ENCODE measurements at places on chromosomes 12 and 14. TPM values are rescaled to one million over a fixed set of nuclear protein-coding genes. Genes with fewer than 3 reads are reported as not detected.

GRCh38 chr14:95267306-95267705, 52.4 kb downstream of the CLMN start:
- peak; percentile 7 for DNase-seq

GRCh38 chr12:49559011-49559675, 8.8 kb downstream of the MCRS1 start:
- DNase-seq = no peak

DNA sequence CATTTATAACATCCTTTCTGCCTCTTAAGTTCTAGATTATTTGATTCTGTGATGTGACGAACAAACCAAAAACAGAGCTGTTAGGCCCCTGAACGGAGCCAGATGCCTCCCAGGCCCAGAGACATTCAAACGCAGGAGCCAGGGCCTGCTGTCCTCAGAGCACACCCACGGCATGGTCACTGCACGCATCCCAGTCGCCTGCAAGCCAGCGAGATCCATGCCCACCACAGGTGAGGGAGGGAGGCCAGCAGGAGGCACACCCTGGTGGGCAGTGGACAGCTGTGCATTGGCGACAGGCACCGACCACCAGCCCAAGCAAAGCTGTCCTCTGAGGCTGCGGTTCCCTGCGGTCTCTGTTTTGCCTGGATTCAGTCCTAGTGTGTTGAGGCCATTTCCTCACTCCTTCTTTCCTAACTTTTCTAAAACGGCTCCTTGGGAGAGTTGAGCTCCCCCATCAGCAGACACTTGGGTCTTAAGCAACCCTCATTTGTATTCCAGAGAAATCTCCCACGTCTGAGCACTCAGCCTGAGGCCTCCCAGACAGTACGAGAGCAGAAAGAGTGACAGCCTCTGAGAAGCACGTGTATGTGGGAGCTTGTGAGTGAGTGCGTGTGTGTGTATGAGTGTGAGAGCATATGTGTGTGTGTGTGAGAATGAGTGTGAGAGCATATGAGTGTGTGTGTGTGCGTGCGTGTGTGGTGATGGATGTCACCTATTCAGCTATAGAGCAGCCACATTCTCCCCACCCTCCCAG, 81.2 kb downstream of the CHGA start:
- no peak for DNase-seq

GRCh38 chr14:70999117-70999516, 91.9 kb downstream of the PCNX1 start:
- peak; percentile 67 for DNase-seq

GRCh38 chr14:64845878-64846277, 33.8 kb downstream of the SPTB start:
- DNase-seq = no peak

DNA sequence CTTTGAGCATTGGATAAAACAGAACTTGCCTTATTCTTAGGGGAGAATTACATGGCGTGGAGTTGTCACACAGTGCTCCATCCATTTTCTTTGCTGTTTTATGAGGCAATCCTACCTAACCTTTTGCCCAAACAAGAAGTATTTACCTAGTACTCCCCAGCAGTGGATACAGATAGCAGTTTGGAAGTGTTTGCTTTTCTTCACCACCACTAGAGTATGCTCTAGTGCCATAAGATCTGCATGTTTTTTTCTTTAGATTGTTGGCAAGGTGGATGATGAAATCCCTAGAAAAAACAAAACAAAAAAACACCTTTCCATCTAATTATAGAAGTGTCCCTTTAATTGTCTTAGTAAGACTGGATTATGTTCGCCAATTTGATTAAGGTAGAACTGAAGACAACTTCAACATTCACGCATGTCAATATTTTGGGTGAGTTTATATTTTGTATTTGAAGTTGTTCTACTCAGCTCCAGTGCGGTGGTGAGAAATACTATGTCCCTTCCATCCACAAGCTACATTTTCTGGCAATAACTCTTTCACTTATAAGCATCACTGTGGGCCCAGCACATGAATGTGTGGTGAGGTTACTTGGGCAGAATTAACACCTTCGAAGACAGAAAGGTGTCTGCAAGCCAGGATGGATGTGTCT, 23.6 kb upstream of the TMEM260 start:
- no peak for DNase-seq

DNA sequence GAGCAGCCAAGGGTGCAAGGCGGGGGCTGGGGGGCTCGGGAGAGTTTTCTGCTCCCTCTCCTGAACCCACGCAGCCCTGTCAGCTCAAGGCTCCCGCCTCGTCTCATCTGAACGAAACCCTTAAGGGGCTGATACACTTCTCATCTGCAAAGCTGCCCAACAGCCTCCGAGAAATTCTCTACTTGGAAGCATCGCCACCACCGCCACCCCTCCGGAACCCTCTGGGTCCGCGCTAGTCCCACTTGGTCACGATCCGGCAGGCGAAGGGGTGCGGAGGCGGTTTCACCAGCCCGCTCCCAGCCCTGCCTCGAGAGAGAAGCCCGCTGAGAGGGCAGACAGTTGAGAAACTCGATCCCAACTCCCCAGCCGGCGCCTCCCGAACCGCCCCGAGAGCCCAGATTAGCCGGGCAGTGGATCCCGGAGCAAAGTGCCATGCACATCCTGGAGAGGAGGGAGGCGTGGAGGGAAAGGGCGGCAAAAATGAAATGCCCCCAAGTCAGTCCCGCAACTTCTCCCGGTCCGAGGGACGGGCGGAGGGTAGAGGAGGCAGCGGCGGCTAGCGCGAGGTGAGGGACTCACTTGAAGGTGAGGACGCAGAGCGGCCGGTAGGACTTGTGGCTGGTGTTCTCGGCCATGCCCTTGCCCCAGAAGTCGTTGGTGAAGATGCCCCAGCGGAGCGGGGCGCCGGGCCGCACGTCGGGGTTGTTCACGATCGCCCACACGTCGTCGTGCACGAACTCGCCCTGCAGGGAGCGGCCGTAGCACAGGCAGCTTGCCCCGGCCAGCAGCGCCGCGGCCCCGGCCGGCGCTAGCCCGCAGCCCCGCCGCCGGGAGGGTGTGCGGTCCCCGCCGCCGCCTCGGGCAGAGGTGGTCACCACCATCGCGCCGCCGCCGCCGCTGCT, 620 bp downstream of the TMTC1 start:
- no peak for DNase-seq

DNA sequence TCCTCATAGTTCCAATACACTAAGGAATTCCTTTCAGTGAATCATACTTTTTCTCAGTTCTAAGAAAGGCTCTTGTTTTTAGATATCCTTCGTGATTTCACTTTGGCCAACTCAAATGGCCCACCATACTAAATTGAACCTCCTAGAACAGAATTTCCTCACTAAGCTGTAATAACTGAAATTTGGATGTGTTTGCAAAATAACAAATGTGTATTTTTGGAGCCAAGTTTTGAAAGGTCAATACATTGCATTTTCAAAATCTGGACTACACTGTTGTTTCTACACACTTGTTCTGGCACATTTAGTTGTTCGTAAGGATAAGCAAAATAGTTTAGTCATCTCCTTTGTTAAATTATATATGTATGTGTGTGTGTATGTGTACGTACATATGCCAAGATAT, 439.0 kb upstream of the STXBP6 start:
- DNase-seq = no peak

- DNase-seq = no peak
Measured at GRCh38 chr12:98817742-98818141, 172.7 kb downstream of the APAF1 start.

- DNase-seq = peak; percentile 74
Measured at GRCh38 chr14:99415496-99416281, 65.0 kb downstream of the SETD3 start.

DNA sequence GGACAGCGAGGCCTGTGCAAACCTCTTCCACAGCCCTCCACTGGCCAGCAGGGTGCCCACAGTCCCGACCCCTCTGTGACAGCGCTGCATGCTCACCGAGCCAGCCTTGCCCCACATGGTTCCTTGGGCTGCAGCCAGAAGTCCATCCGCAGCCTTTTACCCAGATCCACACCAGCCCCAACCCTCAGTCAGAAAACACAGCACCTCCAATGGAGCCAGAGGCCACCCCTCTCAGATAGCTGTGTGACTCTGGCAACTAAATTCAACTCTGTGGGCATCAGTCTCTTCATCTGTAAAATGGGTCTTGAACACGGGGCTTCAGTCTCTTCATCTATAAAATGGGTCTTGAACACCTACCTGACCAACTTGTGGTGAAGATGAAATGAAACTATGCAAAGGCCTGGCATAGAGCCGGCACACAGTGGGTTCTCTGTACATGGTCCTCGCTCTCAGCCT, 38.0 kb downstream of the NFKBIA start:
- DNase-seq = no peak

- DNase-seq = no peak
Measured at GRCh38 chr12:58029260-58029659, 87.9 kb downstream of the ATP23 start.

DNA sequence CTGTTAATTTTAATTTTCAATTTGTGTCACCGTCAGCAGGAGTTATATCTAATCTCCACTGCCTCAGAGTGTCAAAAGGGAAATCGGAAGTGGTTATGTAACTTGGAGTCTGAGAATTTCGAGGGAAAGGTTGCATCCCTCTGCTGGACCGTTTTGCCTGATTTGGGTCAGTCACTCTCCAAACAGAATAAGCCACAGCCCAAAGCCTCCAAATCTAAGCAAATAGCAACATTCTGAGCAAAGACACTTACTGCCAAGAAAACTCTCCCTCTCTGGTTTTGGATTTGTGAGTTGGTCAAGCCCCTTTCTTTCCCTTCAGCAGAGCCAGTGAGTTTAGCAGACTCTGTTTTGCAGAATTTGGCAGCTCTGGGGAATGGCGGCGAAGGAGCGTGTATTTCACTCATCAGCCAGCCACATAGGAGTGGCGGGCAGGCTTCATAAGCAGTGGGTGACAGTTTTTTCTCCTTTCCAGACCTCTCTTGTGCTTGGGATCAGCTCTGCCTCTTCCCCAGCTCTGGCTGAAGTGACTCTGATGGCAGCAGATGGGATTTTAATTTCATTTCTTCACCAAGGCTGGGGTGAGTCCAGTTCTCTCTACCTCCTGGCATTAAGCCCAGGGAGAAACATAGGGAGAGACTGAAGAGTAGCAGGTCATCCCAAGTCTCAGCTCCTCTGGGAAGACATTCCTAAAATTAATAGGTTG, 218.7 kb upstream of the NOS1 start:
- no peak for DNase-seq

DNA sequence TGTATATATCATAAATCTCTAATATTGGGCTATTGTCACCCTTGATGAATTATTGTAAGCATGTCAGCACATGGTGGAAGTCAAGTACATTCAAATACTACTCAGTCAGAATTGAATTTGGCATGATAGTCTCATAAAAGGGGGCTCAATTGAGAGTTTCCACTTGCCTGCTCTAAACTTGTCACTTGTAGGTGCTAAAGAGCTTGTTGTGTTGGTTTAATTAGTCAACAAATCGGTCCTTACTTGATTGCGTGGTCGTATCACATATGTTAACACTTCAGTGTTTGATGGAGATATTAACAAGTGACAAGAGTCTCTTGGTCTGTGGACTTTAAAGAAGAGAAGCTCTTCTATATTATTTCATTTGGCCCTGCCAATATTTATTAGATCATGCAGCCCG, 81.1 kb downstream of the NKX2-1 start:
- DNase-seq = no peak

- no peak for DNase-seq
Measured at GRCh38 chr14:71720978-71721624, 211.1 kb upstream of the RGS6 start.

DNA sequence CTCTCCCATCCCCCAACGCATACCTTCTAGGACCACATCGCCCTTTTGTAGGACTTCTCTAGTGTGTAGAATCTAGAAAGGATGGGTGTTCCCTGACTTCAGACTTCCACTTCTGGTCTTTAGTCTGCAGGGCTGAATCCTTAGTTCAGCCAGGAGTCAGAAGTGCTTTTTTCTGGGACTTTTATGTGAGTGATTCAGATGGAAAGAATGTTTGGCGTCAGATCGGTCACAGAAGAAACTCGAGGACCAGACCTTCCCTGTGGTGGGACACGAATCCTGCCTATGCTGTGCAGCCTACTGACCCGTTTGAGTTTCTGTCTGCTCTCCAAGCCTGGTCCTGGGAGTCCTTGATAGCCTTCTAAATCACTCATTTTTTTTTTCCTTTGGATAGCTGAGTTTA, 165.4 kb upstream of the SSTR1 start:
- no peak for DNase-seq

DNA sequence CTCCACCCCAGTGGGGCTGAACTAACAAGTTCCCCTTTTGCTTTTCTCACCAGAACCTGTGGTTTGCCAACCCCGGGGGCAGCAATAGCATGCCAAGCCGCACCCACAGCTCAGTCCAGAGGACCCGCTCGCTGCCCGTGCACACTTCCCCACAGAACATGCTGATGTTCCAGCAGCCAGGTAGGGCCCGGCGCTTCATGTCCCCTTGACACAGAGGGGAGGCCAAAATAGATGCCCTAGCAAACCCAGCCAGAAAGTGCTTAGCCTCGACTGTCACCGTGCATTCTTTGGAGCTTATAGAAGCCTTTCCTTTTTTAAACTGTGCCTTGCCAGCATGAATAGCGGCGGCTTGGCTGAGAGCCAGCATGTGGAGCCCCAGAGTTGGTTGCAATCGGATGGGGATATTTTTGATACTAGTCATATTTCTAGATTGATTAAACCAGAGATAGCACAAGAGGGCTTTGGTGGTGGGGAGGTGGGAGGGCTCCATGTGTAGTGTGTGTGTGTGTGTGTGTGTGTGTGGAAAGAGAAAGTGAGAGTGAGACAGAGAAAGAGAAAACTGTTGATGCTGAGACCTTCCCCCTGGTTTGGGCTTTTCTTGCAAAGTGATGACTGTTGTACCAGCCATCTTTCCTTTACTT, 126.1 kb downstream of the GCH1 start:
- DNase-seq = no peak

GRCh38 chr14:76777721-76778120, 16.5 kb downstream of the VASH1 start:
- no peak for DNase-seq

GRCh38 chr12:128763395-128763794, 60.4 kb downstream of the SLC15A4 start:
- no peak for DNase-seq

DNA sequence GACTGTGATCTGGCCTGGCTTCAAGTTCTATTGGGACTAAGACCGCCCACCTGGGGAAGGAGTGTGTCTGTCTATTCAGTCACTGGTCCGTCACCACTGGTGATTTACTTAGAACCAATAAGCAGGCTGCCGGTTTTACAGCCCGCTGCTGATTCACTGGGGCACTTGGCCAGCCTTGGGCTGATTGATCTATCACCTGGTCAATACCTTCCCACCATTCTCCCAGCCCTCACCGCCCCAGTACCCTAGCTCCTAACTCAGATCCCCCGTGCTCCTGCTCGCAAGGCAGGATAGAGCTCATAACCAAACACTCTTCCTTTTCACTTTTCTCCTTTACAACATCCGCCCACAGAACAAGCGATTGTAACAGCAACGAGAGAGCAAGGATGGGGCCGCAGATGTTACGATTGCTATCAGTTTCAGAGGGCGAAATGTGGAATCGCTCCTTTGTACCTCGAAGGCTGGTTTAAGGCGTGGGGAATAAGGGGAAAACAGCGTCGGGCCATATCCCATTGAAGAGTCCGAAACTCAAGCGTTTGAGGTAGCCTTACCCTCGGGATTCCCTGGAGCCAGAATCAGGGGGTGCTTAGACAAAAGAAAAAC, 672 bp downstream of the RDH11 start:
- peak; percentile 51 for DNase-seq

Gene DPPA3
- not detected for polyA plus RNA-seq

Gene AKAP5
- polyA plus RNA-seq = 0.11 TPM

Gene SAV1
- 14.1 TPM for polyA plus RNA-seq

Gene BBOF1
- polyA plus RNA-seq = 2.4 TPM

Gene NPAS3
- not detected for polyA plus RNA-seq

Gene CLEC6A
- polyA plus RNA-seq = not detected

Gene SOX5
- polyA plus RNA-seq = 0.29 TPM

Gene SRRM4
- polyA plus RNA-seq = not detected

Gene ARHGEF25
- not detected for polyA plus RNA-seq

Gene RD3L
- not detected for polyA plus RNA-seq

Gene CFAP54
- polyA plus RNA-seq = 0.37 TPM

Gene FOXM1
- not detected for polyA plus RNA-seq

Gene FBXO33
- 15.0 TPM for polyA plus RNA-seq

Data from CD4-positive, alpha-beta memory T cell (primary cell).